ENCODE measurements at places on chromosomes 5 and 9. TPM values are rescaled to one million over a fixed set of nuclear protein-coding genes. Genes with fewer than 3 reads are reported as not detected.

DNA sequence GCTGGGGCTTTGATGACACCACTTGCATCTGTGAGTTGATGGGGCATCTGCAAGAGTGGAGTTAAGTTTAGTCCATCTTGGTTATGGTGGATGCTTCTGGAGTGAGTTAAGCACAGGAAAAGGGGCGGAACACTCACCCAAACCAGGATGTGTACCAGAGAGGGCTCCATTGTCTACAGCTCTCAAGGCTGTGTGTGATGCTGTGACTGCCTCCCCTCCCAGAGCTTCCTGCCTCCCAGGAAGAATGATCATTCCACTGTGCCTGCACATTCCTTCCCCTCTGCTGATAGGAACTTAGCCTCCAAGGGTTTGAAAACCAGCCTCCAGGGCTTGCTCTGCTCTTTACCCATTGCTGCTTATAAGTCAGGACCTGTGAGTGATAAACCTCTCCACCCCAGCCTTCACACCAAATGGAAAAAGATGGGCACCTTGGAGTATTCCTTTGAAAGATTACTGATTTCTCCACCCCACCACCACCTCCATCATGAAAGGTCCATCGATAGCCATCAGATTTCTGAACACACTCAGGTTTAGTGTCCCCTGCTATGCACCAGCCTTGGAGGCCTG lies 160.1 kb upstream of the SPRY4 start:
- DNase-seq = no peak

The CDHR2 gene
- total RNA-seq = 3.1 TPM

DNA sequence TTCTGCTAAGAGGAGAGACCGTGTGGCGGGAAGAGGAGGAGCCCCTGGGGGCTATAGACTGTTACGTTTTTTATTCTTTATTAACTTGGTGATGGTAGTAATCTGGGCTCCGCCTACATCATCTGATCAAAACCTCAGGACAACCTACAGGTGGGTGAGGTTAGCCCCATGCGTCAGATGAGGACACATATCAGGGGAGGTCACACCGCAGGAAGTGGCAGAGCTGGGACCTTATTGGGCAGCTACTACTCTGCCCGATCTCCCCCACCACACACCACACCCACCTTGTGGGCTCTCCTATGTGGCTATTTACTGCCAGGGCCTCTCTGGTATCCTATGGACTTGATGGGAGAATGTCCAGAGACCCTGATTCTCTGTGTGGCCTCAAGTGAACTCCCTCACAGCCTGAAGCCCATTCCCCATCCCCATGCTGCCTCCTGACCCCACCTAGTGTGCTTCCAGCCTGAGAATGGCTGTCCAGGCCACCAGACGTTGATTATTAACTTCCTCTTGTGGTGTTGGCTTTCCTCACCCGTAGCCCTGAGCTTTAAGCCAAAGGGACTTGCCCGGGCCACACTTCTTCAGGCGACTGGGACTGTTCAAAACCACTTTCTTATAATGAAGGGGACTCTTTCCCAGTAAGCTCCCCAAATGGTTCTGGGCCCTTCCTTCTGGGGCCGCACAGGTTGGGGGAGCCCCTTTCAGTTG lies 8.2 kb downstream of the UNC5A start:
- peak; percentile 27 for DNase-seq

The LCN10 gene
- total RNA-seq = 1.8 TPM

GRCh38 chr9:88872192-88872946 lies 118.9 kb upstream of the S1PR3 start:
- DNase-seq = no peak

The MEIKIN gene
- 0.22 TPM for total RNA-seq

- no peak for DNase-seq
These were observed 81.5 kb upstream of the ASTN2 start for GRCh38 chr9:117496307-117496706.

DNA sequence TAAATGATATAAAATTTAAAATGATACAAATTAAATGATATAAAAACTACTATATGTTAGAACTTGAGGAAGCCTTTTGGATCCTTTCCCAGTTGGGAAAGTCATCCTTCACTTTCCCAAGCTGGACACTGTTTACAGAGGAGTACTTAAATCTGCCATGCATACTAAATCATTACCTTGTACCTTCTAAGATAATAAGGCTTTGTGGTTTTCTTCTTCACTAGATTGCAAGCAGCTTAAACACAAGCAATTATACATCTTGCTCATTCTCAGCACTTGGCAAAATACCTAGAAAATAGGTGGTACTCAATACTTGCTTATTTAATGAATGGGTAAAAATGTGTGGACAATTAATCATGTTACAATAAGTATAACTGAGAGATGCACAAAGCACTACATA lies 666.8 kb downstream of the PTPRD start:
- DNase-seq = no peak

GRCh38 chr5:158634714-158635113 lies 465.0 kb downstream of the EBF1 start:
- DNase-seq = no peak

DNA sequence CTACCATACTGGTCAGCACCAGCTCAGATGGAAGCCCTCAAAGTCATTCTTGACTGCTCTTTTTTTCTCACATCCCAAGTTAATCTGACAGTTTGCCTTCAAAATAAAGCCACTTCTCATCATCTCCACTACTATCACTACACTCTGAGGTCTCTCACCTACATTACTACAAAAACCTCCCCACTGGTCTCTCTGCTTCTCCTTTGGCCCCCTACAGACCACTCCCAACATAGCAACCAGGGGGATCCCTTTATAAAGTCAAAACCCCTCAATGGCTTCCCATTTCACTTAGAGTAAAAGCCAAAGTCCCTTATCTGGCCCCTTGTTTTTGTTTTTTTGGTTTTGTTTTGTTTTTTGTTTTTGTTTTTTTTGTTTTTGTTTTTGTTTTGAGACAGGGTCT lies 4.6 kb downstream of the ARAP3 start:
- DNase-seq = no peak

The SPATA9 gene
- total RNA-seq = not detected

The OTP gene
- total RNA-seq = not detected

DNA sequence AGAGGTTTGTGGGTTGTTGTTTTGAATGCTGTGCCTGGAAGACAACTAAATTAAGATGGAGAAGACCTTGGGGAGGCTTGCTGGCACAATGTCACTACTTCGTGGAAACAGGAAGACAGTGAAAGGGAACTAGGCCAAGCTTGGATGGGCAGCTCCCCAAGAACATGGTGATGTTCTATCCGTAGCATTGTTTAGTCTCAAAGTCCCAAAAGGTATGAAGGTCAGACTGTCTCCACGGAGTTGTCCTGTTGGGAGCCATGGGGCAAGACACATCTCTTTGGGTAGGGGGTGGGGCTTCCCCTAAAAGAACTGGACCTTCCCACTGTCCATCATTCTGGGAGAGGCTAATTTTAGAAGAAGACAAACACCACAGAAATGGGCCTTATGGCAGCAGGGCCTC lies 140.5 kb downstream of the ENTREP1 start:
- no peak for DNase-seq

The HAVCR1 gene
- total RNA-seq = 5.4 TPM

DNA sequence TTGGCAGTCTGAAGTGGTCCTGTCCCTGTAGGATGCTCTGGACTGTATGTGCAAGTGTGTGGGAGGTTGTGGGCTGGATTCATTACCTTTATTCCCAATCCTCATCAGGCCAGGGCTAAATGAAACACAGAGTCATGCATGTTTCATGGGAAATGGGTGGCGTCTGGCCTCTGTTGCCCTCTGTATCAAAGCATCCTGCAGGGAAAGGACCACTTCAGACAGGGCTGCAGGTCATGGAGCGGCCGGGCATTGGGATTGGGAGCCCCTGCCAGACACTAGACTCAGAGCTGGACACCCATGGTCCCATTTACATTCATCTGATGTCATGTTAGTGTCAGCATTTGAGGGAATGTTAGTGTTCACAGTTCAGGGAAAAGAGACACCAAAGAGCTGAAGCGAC lies 53.8 kb downstream of the UBE2QL1 start:
- DNase-seq = no peak

DNA sequence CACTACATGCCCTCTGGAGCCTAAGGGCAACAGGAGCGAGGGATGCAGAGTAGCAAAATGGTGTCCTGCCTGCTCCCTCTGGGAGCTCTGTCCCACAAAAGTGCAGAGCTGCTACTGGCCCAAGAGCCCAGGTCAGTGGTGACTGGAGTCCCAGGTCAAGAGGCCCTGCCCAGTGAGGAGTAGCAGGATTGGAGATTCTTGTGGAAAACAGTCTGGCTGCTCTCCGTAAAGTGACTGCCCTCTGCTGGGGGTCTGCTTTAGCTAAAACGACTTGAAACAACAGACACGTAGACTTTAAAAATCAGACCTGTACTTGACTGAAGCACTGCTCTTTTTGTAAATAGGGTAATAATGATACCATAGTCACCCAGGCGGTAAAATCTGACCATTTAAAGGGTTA lies 917.0 kb downstream of the MAT2B start:
- DNase-seq = no peak

- DNase-seq = no peak
These were observed 62.8 kb downstream of the RAPGEF1 start for GRCh38 chr9:131677049-131677443.

The PCDHB4 gene
- not detected for total RNA-seq

Data from T-cell (primary cell).